NCI-H1436 (cell line): ENCODE measurements at places on chromosomes 4 and X.
A peak's percentile ranks its signal among the peaks of the same experiment; 100 is the strongest.

DNA sequence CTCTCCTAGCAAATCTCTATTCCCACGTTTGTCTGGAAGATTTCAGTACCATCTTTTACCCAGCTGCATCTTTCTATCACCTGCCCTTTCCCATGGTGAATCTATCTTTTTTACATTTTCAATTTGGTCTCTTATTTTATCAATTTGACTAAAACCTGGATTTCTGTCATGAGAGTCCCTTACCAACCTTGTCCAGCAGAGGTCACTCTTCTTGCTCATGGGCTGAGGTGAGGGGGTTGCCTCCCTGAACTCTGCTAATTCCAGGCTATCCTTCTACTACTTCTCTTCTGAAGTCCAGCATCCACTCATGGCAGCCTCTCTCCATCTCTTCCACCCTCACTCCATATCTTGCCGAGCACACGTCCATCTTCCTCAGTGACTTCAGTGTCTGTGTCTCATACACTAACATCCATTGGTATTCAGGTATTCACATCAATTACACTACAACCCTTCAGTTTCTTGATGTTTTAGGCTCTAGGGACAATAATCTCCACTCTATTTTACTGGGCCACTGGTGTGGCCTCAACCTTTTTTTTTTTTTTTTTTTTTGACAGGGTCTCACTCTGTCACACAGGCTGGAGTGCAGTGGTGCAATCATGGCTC is 17.8 kb upstream of the ZNF827 start:
- no peak for DNase-seq

GRCh38 chr4:153207567-153207966 is 3.3 kb downstream of the TRIM2 start:
- no peak for DNase-seq

GRCh38 chr4:41611881-41612871 is 74.2 kb downstream of the LIMCH1 start:
- no peak for DNase-seq

GRCh38 chrX:22818061-22818460 is 181.7 kb upstream of the DDX53 start:
- DNase-seq = no peak

DNA sequence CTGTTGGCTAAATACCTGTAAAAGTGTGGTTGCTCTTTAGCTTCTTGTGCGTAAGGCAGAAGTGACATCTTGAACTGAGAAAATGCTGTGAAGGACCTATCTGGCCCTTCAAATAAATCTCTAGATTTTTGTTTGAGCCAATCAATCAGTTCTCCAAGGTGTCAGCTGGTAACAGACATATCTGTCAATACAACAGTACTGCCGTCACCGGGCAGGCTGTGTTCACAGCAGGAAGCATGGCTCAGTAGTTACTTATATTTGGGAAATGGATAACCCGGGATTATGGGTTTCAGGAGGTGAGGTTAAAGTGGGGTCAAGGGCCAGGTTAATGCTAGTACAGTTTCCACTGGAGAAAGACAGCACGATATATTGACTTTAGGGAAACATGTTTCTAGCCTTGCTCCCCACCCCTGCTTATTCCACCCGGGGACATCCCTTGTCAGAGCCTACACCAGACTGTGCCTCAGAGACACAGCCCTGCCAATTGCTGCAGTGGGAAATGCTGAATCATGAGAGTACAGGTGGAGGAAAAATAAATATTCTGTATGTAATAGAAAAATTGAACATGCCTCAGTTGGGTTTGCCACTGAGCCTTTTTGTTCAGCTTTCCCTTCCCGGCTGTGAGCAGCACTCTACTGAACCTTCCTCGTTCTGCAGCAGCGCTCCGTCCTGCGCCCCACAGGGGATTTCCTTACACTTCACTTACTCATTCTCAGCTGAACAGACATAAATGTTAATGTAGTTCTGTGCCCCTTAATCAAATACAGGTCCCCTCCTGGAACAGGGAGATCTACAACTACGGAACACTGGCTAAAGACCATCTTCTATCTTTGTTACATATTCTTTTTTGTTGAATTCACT is 121.1 kb downstream of the MGST2 start:
- DNase-seq = no peak

GRCh38 chr4:89021684-89022083 is 35.3 kb downstream of the FAM13A start:
- DNase-seq = no peak

- no peak for DNase-seq
Measured at GRCh38 chrX:143634309-143634662, 1.6 kb downstream of the SLITRK4 start.

DNA sequence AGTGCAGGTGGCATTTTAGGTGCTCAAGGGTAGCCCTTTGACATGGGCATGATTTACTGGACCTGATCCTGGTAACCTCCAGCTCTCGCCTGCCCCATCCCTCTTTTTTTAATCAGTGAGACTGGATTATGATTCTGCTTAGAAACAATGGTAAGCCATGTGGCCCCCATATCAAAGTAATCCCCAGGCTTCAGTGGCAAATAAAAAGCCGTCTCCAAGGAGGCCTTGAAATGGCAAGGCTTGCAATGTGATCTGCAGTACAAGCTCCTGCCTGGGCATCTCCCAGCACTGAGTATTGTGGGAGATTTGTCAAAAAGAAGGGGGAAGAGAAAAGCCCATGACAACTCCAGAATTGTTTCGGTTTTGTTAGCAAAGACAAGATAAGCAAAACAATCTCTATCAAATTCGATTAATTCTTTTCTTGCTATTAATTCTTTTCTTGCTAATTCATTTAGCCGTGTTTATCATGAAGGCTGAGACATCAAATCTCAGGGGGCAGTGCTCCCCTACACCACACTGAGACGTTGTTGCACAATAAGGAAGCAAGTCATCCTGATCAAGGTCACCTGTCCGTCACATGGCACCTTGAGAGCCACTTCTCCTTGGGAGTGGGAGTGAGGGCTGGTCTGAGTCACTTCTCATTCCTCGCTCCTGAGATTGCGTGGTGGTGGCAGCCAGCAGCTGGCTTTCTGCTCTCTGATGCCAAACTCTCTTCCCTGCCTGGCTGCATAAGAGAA is 312.7 kb upstream of the GATB start:
- DNase-seq = no peak

GRCh38 chrX:10842646-10843045 is 222.3 kb upstream of the MID1 start:
- DNase-seq = no peak

DNA sequence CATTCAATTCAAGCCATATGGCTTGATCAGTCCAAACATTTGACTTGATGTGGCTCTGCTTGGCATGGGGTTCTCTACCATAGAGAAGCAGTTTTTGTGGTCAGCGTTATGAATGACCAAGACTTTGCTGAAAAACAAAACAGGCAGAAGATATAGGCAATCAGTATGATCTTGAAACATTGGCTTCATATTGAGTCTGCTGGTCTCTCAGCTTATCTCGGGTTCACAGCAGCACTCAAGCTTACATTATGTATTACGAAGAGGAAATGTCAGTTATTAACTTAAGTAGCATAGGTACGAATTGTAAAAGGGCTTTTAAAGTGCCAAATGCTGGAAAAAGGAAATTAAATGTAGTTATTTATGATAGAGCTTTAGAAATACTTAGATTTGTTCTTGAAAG is 99.0 kb downstream of the AFF2 start:
- peak; percentile 8 for DNase-seq

GRCh38 chr4:121096629-121097028 is 24.3 kb upstream of the NDNF start:
- peak; percentile 5 for DNase-seq

- peak; percentile 78 for DNase-seq
Measured at GRCh38 chr4:183722731-183723560, 63.9 kb downstream of the TRAPPC11 start.

DNA sequence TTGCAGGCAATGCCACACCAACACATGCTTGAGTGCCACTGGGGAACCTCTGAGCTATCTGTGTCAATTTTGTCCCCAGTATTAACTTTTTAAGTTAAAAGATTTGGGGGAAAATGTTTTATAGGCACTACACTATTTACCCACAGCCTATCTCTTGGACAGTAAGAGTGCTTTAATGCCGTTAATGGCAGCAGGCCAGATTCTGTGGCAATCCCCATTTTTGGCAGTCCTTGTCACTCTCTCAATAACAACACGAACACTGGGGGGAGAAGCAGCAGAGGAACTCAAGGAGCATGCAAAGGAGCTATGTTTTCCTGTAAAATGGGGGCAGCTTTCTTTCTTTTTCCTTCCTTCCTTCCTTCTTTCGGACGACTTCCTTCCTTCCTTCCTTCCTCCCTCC is 168.6 kb downstream of the NSUN7 start:
- DNase-seq = no peak

GRCh38 chr4:173696011-173696410 is 166.0 kb upstream of the HAND2 start:
- DNase-seq = no peak

DNA sequence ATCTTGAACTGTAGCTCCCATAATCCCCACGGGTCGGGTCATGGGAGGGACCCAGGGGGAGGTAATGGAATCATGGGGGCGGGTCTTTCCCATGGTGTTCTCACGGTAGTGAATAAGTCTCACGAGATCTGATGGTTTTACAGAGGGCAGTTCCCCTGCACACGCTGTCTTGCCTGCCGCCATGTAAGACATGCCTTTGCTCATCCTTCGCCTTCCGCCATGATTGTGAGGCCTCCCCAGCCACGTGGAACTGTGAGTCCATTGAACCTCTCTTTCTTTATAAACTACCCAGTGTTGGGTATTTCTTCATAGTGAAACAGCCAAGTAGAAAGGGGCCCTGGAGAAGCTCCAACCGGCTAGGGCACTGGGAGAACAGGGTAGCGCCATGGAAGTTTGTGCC is 12.3 kb downstream of the CTAG1A start:
- DNase-seq = no peak

GRCh38 chr4:2141022-2141761 is 82.1 kb downstream of the NAT8L start:
- DNase-seq = no peak

- DNase-seq = no peak
Measured at GRCh38 chr4:23614284-23614892, 275.5 kb downstream of the PPARGC1A start.

DNA sequence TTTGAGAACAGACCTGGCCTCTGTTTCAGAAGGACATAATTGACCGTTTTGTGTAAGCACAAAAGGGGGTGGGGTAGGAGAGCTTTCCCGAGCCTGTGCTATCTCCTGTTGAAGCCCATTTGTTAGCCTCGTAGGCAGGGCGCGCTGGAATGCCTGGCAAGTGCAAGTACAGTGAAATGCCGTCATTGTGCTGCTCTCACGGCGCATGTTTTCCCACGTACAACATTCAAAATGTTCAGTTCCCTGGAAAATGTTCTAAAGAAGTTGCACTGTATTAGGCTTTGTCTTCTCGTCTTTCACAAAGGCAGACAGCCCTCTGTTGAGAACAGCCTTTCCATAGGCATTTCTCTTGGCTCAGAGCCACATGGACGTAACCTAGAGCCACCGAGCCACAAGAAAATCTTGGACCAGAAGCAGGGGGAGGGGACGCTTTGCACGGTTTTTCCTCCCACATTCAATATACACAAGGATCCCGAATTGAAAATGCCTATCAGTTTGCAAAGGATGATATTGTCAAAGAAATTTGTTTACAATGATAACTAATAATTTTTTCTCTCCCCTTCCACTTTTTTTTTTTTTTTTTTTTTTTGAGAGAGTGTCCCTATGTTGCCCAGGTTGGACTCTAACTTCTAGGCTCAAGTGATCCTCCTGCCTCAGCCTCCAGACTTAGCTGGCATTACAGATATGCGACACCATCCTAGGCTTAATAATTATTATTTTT is 54.6 kb upstream of the RAPGEF2 start:
- peak; percentile 74 for DNase-seq

DNA sequence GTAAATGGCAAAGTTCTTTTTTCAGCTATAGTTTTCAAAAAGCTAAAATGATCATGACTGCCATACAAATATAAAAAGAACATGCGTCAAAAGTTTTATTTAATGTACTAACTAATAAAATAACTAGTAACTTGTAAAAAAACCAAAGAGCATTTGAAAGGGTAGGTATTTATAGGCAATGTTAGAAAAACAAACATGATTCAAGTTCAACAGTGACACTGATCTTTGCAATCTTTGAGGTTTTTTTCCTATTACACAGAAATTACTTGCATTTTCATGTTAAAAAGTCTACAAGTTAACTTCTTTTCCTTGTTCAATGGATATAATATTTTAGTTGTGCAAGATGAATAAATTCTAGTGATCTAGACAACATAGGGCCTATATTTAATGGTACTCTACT is 72.3 kb upstream of the GRID2 start:
- no peak for DNase-seq

DNA sequence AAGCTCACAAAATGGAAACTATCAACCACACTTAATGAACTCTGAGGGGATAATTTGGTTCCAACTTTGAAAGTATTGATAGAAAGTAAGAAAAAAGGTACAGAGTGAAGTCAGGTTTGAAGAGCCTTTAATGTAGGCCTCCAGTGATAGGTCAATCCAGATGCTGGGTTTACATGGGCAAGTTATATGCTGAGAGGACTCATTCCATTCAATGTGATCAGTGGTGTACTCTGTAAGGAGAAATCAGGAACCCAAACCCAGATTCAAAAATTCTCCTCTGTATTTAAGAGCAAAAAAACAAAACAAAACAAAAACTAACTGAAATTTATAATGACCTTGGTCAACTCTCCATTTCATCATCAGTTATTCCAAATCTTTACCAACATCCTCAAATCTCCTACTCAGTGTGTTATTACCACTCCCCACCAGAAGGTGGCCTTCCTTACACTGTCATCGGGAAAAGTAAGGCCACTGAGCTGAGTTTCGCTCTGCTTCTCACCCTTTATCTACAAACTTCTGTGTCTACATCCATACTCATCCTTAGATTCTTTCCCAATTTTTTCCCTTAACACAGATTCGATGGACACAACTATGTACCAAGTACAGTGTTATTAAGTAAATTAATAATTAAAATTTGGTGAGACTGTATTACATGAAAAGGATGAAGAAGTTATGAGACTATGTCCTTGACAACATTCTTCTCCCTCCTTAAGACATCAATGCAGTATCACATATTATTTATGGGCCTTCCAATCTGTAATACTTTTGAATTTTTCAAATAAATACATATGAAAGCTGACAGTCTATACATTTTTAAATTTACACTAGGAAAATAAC is 88.3 kb downstream of the ZAR1 start:
- peak; percentile 33 for DNase-seq

DNA sequence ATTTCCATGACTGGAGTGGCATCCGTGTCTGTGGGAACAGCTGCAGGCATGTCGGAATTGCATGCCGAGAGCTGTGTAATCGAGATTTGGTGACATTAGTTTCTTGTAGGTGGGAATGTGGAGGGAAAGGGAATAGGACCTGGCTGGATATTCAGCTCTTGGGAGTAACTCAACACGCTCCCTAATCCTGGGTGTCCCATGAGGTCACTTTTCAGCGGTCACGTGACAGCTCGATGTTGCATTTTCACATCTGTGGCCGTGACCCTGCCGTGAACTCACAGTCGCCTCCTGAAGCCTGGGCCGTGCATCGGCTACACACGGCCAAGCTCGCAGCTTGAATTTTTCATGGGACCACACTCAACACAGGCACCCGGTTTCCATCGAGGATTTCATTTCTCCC is 25.8 kb upstream of the PSAPL1 start:
- DNase-seq = no peak

- no peak for DNase-seq
Measured at GRCh38 chrX:103640401-103641155, 11.8 kb downstream of the TCEAL1 start.

GRCh38 chr4:174111422-174111821 is 172.0 kb downstream of the FBXO8 start:
- DNase-seq = no peak

GRCh38 chrX:103275947-103276567 is 493 bp downstream of the TCEAL5 start:
- DNase-seq = no peak

- DNase-seq = no peak
Measured at GRCh38 chr4:170687751-170688150, 598.0 kb upstream of the AADAT start.
